ENCODE measurements at places on chromosomes 7 and 10.
A peak's percentile ranks its signal among the peaks of the same experiment; 100 is the strongest.

GRCh38 chr10:45421221-45422097 lies 47.4 kb downstream of the ALOX5 start:
- DNase-seq: no peak

DNA sequence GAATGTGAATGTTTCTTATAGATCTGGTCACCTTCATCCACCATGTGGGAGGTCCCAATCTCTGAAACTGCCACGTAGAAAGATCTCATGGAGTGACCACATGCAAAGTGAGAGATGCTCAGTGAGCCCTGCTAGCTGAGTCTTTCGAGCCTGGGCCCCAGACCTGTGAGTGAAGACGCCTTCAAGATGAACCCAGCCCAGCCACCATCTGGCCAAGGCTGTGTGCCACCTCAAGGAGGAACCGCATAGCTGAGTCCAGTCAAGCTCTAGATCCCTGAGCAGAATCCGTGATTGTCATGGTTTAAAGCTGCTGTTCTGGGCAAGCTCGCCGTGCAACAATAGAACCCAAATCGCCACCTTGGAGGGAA lies 20.2 kb upstream of the PPIF start:
- DNase-seq: no peak

DNA sequence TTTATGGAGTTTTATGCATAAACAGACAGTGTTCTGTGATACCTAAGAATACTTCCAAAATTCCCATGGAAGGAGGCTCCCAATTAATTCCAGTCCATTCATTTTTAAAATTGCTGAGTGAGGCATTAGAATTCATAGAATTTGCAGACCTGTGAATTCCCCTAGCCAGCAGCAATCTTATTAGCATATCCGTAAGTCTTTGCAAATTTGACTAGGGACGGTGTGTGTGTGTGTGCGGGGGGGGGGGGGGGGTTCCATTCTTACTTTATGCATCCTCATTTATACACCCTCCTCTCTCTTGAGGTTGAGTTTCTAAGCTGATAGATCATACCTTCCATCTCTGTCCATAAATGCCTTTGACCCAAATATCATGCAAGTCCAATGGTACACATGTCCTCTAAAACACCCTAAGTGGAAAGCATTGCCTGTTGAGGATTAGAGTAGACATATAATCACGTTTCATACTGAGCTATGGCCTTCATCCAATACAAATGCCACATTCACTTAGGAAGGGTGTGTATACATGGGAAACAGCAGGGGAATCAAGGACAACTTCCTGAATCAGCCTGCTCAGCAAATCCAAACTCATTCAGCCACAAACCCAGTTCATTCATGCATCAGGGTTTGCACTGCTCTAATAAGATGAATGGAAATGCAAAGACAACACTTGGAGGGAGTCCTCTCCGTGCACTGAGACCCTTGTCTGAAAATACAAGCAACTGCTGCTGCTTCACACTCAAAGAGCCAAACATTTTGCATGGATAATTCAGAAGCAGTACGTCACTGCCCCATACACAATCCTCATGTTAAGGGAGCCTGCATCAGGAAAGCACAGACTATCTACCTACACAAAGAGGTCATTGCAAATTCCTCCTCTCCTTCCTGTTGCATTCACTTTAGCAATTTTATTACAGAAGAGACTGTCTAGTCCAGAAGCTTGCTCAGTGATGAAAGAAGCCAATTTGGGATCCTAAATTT lies 350.8 kb downstream of the KCNMA1 start:
- DNase-seq: peak; percentile 8

DNA sequence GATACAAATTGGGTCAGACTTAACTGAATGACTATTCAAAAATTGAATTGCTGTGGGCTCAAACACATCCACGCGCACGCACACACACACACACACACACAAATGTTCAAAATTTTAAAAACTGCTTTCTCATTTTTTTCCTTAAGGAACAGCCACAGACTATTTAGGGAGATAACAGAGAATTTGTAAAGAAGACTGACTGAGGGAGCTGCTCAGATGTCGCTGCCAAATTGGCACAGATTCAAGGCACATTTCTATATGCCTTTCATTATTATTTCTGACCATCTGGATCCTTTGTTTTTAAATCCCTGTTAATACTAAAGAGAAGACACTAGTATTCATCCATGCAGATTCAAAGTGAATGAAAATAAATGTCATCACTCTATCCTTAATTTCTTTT lies 154.8 kb downstream of the DGKB start:
- no peak for DNase-seq

- DNase-seq: no peak
Measured at GRCh38 chr7:2172311-2173188, 60.2 kb downstream of the MAD1L1 start.

DNA sequence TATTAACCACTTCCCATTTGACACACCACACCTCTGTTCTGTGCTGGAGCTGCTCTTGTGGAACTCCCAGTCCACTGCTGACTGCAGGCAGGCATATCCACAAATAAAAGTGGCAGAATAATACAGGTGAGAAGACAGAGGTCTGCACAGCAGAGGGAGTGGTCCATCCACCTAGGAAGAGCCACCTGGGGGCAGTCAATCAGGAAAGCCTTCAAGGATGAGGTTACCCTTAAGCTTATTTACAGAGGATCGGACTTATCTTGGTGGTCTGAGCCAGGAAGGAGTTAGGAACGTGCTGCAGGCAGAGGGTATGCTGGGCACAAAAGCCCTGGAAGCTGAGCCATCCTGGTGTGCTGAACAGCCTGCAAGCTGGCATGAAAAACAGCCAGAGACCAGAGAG lies 78.7 kb downstream of the FRMPD2 start:
- no peak for DNase-seq

DNA sequence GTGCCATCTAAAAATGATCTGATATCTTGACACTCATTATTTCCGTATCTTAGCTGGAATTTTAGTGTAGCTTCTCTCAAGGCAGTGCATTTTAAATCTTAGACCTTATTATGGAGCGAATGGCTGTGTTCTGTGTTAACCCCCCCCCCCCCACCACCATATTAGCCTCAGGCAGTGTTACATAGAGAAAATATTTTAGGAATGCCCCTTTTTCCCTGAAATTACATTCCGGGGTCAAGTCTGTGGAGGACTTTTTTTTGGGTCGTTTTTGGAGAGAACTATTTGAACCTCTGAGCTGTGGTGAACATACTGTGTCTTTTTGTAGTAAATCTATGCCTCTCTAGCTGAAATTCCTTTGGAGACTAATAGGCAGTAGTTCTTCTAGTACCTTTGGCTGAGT lies 3.1 kb downstream of the CCDC126 start:
- DNase-seq: no peak

GRCh38 chr7:46850563-46851330 lies 731.2 kb downstream of the TNS3 start:
- DNase-seq: no peak

DNA sequence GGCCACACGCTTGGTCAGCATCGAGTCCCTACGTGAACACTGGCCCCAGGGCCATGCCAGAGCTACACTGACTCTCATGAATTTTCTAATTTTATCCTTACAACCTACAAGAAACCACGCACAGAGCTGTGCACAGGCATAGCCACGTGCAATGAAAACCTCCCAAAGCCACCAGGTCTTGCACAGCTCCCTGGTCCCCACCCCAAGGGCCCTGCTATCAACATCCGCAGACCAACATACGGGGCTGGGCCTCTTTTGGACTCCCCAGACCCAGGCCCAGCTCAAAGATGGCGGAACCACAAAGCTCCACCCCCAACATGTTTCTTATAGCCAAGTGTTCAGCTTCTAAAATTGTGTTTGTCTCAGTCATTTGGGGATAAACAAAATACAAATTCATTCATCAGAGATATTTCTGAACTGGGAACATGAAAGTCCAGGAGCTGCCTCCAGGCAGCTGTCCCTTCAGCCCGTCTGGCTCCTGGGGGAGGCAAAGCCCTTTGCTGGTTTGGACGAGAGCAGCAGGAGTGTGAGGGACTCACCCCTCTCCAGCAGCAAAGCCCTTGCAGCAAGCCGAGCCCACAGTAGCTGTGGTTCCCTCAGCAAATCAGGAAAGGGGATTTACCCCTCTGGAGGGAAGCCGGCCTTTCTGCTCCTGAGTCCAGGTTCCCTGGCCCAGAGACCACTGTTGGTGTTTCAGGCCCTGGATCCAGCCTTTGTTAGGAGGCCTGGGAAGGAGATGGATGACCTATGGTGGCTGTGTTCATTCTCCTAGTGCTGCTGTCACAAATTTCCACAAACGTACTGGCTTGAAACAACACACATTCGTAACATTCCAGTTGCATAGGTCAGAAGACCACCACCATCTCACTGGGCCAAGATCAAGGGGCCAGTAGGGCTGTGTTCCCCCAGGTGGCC lies 75.1 kb downstream of the OAT start:
- DNase-seq: no peak

GRCh38 chr10:115866174-115866573 lies 406.8 kb downstream of the GFRA1 start:
- DNase-seq: no peak

- DNase-seq: no peak
Measured at GRCh38 chr10:132208462-132209050, 21.8 kb downstream of the DPYSL4 start.

DNA sequence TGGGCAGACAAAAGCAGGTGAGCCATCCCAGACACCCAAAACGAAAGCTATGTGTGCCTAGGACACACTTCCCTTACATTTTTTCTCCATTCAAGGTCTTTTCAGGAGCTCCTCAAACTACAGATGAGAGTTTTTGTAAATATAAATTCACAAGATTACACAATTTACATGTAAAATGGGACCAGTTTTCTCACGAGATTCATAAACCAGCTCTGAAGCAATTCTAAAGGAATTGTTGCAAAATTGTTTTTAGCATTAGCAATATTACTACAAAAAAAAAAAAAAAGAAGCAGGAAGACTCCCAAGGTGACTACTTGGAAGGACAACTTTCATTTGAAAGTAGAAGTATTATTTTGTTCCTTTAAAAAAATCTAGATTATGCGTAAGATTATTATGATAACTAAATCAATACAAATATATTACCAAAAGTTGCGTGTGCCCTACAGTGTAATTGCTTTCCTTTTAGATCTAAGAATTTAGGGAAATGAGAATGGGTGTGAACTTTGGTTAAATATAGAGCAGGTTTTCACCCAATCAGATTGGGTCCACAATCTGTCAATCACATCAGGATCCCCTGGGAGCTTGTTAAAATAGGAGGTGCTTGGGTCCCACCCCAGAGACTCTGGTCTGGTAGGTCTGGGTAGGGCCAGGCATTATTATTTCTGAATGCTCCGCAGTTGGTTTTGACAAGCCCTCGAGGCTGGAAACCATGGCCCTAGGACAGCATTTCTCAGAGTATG lies 72.2 kb downstream of the TBXAS1 start:
- no peak for DNase-seq

GRCh38 chr7:117186218-117187010 lies 136.4 kb downstream of the WNT2 start:
- DNase-seq: no peak

- DNase-seq: no peak
Measured at GRCh38 chr7:24283897-24284698, at the start of gene NPY. TSS of gene NPY (plus strand) at chr7:24284190. CDS start at chr7:24285241, 1,051 bp downstream.

- DNase-seq: no peak
Measured at GRCh38 chr7:33589911-33590310, 315.4 kb upstream of the BMPER start.

DNA sequence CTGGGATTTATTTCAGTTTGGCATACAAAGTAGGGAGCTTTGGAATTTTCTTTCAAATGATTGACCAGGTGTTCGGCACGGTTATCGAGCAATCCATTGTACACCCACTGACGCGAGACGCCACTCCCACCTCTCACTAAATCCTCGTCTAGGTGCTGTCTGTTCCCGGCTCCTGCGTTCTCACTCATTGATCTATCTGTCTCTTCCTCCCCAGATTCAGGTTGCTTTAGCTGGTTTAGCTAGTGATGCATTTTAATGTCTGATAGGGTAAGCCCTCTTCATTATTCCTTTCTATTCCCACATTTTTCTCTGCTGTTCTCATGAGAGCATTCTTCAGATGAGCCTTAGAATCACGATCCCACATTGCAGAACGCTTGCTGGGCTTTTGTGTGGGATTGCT lies 91.7 kb downstream of the ELFN1 start:
- DNase-seq: no peak

DNA sequence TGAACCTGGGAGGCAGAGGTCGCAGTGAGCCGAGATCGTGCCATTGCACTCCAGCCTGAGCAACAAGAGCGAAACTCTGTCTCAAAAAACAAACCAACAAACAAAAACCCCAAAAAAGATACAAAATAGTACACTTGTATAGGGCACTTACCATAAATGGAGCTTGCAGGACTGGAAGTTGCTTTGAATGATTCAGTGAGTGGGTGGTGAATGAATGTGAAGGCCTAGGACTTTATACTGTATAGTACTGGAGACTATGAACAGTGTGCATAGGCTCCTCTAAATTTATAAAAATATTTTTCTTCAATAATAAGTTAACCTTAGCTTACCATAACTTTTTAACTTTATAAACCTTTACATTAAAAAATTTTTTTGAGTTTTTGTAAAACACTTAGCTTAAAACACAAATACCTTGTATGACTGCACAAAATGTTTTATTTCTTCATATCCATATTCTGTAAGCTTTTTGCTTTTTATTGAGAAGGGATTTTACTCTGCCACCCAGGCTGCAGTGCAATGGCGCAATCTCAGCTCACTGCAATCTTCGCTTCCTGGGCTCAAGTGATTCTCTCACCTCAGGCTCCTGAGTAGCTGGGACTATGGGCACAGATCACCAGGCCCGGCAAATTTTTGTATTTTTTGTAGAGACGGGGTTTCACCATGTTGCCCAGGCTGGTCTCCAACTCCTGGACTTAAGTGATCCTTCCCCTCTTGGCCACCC lies 6.9 kb upstream of the H2AZ2 start:
- no peak for DNase-seq

DNA sequence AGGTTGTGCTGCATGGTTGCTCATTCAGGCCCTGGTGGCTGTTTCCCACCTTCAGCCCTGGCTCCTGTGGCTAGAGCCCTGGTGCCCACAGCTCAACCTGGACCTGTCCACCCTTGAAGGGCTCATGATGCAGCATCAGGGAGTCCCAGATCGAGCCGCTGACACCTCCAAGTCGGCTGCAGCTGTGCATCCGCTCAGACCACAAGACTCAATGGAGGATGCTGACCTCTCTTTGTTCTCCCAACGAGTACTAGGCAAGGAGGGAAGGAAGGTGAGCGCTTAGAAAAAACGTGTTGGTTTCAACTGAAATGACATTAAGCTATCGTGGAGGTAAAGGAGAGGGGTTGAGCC lies 9.5 kb upstream of the C10orf95 start:
- DNase-seq: no peak

- no peak for DNase-seq
Measured at GRCh38 chr10:78118591-78118990, 84.9 kb downstream of the RPS24 start.

DNA sequence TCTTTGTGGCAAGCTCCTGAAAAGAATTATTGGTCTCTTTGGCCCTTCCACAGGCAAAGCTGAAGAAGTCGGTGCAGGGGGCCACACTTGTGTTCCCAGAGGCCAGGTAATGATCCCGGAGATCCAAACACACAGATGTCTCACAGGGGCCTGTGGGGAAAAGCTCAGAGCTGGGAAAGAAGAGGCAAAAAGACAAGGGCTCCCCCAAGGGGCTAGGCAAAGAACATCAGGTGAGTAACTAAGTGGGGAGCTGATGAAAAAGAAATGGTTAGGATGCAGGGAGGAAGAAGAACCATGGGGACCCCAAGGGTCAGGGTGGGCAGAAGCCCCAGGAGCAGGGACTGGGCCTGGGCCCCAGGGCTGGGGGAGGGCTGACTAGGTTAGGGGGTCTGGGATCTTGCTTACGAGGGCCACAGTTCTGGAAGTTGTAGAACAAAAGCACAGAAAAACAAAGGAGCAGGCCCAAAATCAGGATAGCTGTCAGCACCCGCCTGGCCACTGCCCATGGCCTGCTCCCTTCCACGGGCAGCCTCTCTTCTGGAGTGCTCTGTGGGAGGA lies 1.1 kb downstream of the KEL start:
- DNase-seq: no peak

All from trophoblast cell (in vitro differentiated cells and primary cell).